Mesothelial cell of epicardium (in vitro differentiated cells): ENCODE measurements at places on chromosomes 6 and 20.

GRCh38 chr20:31664696-31665354 lies 27.1 kb downstream of the COX4I2 start:
- no peak for DNase-seq

- no peak for DNase-seq
These were observed 926 bp downstream of the PEX3 start for GRCh38 chr6:143451531-143451930.

GRCh38 chr20:13199279-13199678 lies 21.8 kb upstream of the ISM1 start:
- DNase-seq, result no peak

DNA sequence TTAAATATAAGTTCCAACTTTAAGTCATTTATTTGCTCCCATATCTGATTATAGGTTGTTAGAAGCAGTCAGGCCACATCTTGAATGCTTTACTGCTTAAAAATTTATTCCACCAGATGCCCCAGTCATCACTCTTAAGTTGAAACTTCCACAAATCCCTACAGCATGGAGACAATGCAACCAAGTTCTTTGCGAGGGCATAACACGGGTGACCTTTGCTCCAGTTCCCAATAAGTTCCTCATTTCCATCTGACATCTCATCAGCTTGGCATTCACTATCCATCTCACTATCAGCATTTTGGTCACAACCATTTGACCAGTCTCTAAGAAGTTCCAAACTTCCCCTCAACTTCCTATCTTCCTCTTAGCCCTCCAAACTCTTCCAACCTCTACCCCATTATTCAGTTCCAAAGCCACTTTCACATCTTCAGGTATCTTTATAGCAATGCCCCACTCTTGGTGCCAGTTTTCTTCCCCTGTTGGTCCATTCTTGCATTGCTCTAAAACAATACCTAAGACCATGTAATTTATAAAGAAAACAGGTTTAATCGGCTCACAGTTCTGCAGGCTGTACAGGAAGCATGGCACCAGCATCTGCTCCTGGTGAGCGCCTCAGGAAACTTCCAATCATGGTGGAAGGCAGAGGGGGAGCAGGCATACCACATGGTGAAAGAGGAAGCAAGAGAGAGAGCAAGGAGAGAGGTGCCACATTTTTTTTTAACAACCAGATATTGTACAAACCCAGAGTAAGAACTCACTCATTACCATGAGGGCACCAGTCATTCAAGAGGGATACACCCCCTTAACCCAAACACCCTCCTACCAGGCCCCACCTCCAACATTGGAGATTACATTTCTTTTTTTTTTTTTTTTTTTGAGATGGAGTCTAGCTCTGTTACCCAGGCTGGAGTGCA lies 15.9 kb upstream of the ITPR3 start:
- DNase-seq, result no peak

DNA sequence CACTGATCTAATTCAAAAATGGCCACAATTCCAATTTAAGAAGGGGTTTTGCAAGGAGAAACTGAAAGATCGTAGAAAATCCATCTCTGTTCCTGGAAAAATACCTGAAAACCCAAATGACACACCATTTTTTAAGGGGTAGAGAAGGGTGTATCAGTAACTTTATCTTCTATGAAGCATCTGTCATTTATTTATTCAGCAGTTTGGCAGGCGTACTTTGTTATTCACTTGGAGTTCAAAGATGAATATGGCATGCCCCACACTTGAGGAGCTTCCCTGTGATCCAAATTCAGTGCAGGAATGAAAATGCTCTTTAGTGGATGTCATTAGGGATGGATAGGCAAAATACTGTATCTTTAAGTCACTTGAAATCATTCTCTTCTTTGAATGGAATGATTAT lies 7.2 kb downstream of the HINT3 start:
- no peak for DNase-seq

DNA sequence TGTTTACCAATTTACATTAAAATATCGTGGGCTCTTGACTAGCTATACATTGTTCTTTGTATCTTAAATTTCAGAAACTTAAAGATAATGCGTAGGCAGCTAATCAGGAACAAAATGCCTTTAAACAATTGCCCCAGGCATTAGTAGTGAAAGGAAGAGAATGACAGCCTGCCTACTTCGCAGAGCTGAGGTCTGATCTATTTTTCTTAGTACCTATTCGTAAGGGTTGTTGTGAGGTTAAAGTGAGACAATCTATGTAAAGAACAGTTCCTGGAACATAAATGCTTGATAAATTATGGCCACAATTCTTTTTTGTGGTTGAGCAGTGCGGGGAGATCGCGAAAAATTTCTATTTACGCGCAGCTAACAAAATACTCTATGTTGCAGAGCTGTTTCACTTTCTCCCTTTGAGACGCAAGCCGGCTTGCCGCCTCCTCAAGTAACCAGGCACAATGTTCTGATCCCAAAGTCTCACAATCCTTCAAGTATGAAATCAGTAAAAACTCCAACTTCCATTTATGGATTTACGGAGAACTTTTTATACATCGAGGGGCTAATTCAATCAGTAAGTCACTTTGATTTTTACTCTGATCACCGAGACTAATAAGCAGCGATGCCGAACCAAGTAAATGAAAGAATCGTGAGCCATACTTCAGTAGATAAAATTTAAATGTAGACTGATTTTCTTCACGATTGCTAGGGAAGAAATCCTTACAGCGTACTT lies 878 bp upstream of the PNRC1 start:
- no peak for DNase-seq

GRCh38 chr6:149031201-149031858 lies 284.5 kb downstream of the UST start:
- no peak for DNase-seq

DNA sequence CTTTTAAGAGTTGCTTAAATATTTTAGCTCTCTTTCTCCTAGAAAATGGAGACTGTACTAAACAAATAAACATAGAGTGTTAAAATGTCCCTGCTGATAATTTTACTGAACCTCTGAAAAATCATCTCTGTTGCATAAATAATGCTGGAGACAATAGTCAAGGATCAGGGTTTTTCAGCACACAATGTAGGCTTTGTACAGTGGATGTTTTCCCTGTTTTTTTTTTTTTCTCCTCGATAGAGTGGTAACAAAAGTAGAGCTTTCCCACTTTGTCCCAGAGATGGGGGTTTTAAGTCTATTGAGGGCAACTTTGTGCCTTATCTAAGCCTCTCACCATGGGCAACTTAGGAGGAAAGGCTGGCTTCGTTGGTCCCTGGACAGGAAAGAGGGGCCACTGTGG lies 222.6 kb upstream of the HDDC2 start:
- no peak for DNase-seq

GRCh38 chr6:13038315-13038714 lies 290.0 kb downstream of the TBC1D7 start:
- no peak for DNase-seq

DNA sequence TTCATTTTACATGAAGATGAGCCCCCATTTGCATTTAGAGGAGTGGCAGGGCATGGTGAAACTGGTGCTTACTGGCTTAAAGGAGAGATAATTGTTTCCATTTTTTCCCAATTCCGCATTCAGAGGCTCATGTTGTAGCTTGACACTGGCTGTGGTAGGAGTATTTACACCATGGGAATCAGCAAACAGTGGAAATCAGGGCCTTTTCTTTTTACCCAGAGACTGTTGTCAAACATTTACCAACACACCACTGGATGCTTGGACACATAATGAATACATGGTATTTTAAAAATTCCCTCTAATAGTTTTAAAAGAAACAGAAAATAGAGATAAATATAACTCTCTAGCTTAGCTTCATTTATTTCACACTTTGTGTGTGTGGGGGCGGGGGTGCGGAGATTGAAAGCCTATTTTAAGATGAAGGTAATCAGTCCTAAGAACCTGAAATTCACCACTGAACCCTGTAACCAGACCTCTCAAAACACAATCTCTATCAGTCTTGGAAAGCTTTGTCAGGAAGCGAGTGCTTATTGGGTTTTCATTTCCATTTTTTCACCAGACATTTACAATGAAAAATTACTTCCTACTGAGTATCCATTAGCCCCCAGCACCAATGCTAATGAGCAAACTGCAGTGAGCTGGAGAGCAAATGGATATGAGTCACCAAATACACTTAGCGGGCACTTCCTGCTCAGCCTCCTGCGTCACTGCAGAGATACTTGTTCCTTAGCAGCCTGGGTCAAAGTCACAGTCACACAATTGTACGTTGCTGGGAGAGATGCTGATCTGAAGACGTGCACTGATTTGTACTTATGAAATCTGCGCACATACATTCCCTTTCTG lies 532.0 kb downstream of the BCKDHB start:
- DNase-seq, result no peak
